Aorta (tissue), 5 donors: ENCODE measurements at places on chromosomes 6 and 20.

GRCh38 chr6:105363100-105363754 is 39.7 kb downstream of the PREP start:
- DNase-seq = no peak

GRCh38 chr6:3455569-3456394 is 1.1 kb downstream of the SLC22A23 start:
- DNase-seq = peak; percentile 60

DNA sequence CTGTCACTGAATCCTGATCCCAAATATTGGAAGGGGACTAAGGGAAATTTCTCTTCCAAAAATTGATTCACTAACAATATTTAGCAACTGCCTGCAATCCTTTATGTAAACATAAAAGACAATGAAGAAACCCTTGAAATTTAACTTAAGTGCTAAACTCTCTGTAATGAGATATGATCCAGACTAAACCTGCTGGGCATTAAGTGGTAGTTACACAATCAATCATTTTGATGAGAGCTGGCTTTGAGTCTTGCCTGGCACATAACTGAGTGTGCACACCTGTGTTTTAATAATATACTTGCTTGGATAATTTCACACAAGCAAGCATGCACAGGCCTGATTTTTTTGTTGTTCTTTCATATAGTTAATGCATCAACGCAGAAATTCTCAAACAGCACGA is 9.8 kb upstream of the ZFP64 start:
- no peak for DNase-seq

DNA sequence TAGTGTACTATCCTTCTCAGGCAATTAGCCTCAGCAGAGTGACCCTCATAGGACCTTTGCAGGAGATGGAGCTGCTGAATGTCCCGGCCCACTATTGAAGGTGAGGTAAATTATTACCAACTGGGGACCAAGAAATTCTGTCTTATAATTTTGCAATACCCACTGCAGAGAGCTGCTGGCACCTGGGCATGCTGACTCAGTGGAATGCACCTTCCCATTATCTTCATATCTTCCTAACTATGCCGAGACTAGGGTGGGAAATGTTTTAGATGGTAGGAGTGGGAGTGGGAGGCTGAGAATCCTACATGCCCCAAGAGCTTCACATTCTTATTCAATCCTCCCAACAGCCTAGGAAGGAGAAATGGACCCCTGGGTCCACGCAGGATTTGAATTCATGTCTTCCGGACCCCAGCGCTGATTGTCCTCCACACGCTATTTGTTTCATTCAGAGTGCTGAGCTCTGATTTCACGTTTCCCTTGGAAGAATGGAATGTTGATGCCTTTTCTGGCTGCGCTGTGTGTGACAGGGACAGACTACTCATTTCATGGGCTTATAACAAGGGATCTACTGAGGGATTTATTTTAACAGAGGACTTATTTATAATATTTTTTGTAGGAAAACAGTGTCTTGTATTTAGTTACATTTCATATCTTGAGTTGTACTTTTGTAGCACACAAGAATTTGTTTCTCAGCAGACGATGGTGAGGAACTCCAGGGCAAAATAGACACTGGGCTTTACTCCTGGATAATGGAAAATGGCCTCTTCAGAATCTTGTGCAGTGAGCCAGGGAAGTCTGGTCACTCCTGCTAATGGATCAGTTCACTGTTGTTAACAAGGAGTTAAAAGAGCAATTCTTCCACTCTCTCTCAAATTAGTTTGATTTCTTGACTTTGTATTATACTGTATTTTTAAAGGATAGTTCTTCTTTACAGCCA is 66.4 kb downstream of the FYN start:
- no peak for DNase-seq

GRCh38 chr20:34892671-34893070 is 16.3 kb downstream of the ACSS2 start:
- no peak for DNase-seq
